ENCODE measurements at places on chromosomes 7 and 10.

DNA sequence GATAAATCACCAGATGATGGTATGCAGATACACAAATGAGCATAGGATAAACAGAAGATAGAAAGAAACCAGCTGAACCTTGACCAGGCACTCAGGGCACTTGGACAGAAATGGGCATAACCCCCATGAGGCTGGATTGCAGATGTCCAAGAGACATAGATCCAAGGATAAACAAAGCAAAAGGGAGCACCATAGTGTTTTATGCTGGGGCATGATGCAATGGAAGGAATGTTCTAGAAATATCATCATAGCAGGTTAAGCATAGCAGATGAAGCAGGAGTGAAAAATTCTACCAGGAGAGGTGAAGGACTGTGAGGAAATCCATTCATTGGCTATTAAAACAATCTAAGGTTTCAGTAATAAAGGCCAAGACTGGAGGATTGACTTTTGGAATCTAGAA is 70.5 kb upstream of the TES start:
- no peak for DNase-seq

GRCh38 chr10:113894581-113894980 is 40.1 kb downstream of the NHLRC2 start:
- no peak for DNase-seq

DNA sequence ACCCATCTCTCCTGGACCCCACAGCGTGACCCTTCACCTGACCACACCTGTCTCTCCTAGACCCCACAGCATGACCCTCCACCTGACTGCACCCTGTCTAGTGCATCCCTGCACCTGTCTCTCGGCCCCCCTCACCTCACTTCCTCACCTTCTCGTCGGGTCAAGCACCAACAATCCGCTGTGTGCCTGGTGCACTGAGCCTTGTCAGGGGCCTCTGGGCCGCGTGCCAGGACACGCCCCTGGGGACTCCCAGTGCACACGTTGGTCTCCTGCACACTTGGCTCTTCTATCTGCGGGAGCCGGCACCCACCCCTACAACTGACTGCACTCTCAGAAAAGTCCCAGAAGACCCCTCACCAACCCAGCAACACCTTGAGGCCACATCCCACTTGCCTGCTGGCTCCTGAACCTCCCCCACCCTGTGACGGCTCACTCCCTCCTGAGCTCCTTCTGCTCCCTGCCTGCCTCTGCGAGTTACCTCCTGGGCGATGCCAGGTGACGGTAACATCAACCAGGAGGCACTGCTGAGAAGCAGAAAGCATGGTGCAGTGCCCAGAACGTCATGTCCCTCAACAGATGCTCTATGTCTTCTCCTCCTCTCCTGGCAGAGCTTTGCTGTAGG is 147.6 kb downstream of the DIP2C start:
- DNase-seq, result no peak

DNA sequence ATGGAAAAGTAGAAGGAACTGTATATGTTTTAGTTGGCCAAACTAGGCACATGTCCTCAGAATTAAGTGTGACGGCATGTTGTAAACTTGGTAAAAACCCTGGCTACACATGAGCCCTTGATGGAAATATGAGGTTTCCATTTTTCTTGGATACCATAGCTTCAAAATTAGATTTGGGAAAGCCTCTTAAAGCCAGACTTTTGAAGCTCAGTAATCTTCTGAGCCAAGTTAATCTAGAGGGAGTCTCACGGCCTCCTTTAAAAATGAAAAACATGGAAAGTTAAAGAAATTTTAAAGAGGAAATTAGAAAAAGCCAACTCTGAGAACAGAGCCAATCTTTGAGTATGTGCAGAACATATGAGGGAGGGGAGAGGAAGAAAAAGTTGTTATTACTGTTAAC is 376.0 kb downstream of the CTNNA3 start:
- no peak for DNase-seq

- no peak for DNase-seq
These were observed 45.2 kb downstream of the WIPF3 start for GRCh38 chr7:29851487-29851886.

- DNase-seq, result no peak
These were observed 13.5 kb downstream of the FOXL3 start for GRCh38 chr7:303425-303824.

DNA sequence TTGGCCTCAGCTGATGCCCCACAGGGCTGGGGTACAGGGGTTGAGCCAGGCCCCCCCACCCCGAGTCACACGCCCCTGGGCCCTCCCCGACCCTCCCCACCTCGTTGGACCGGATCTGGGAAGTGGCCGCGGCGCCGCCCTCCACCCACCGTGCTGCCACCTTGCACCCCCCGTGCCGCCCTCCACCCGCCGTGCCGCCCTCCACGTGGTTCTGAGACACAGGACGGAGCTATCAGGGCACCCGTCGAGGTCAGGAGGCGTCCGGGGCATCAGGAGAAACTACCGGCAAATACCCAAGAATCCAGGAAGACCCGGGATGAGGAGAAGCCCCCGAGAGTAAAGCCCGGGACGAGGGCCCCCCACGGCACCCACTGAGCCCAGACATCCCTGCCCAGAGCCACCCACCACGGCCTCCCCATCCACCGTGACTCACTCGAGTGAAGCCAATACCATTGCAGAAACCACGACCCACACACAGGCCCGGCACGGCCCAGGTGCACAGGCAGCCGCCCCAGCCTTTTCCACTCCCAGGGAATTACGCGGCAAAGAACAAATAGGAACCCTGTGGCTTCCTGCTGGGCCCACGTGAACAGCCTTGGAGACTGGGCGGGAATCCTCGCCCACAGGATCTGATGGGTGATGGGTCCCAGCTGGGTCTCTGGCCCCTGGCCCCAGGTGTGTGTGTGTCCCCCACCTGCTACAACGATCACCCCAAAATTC is 34.0 kb downstream of the ADAP1 start:
- DNase-seq, result no peak

GRCh38 chr10:113713640-113713982 is 33.9 kb downstream of the CASP7 start:
- DNase-seq, result no peak

GRCh38 chr10:31926765-31927564 is 1.7 kb downstream of the ARHGAP12 start:
- no peak for DNase-seq

- DNase-seq, result no peak
These were observed 34.4 kb upstream of the PBLD start for GRCh38 chr10:68367121-68367520.

GRCh38 chr7:151068069-151068773 is 8.8 kb downstream of the SLC4A2 start:
- DNase-seq, result no peak

GRCh38 chr10:43808136-43808535 is 159.5 kb upstream of the ZNF32 start:
- no peak for DNase-seq

- no peak for DNase-seq
These were observed 608.9 kb downstream of the PTPRN2 start for GRCh38 chr7:157978766-157979165.

DNA sequence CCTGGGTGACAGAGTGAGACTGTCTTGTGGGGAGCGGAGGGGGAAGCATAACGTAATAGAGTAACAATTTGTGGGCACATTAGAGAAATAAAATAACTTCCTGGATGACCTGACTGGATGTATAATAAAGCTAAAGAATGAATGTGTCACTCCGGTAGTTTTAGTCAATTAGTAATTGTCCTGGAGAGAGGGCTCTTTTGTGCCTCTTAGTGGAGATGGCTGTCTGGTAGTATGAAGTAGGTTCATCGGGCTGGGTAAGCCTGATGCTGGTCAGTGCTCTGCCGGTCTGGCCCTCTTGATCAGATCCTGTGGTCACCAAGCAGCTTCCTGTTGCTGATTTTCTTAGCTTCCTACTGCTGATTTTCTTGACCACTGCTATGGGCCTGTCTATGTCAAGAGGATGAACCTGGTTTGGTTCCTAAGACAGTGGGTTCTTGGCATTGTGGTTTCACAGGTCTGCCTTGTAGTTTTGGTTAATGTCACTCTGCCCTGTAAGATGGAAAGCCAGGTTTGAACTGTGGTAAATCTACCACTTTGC is 34.1 kb downstream of the ZRANB1 start:
- no peak for DNase-seq

GRCh38 chr7:89926701-89927100 is 227.6 kb upstream of the STEAP1 start:
- DNase-seq, result peak; percentile 30

DNA sequence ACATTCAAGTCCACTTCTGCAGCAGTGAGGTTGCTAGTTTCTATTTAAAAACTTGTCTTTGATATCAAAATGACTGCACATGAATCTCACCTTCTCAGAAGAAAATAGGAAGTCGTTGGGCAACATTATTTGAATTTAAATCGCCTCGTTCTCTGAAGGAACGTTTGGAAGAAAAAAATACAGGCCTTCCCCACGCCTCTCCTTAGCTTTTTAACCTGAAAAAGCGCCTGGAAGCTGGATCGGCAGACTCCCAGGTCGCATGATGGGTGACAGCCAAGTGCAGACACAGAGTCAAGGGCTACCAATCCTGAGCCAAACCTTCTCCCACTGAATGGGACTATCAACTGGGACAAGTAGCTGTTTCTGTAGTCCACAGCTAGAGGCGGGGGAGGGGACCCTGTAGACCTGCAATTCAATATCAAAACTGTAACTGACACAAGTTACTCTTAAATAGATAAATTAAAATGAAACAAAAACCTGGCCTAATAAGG is 2.2 kb downstream of the FAM53B start:
- no peak for DNase-seq

GRCh38 chr7:93006480-93007095 is 111.2 kb downstream of the SAMD9 start:
- no peak for DNase-seq

DNA sequence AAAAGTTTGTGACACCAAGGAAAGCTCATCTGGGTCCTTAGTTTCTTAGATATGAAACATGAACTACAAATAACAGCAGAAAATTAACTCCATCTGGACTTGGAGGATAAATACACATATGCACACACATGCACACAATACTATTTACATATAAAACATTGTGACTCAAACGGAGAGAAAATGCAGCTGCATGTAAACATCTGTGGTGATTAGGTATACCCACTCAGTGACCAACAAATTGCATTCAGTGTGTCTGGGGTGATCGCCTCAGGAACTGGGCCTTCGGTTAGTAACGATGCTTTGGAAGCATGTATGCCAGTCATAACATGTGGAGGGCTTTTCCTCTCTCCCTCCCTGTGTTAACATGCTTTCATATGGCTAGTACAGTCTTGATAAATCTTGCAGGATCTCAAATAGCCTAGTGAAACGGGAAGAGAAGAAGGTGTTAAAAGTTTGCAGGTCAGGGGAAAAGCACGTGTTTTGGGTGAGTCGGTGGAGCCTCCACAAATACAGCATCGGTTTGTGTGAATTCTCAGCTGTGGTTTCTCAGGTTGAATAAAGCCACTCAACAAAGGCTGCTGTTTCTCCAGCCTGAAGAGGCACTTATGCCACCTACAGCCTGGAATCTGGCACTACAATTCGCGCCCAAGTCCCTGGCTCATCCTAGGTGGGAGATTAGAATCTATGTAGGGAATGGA is 8.7 kb upstream of the GLRX3 start:
- DNase-seq, result peak; percentile 68

- no peak for DNase-seq
These were observed 1.7 kb downstream of the CALD1 start for GRCh38 chr7:134781171-134781570.

DNA sequence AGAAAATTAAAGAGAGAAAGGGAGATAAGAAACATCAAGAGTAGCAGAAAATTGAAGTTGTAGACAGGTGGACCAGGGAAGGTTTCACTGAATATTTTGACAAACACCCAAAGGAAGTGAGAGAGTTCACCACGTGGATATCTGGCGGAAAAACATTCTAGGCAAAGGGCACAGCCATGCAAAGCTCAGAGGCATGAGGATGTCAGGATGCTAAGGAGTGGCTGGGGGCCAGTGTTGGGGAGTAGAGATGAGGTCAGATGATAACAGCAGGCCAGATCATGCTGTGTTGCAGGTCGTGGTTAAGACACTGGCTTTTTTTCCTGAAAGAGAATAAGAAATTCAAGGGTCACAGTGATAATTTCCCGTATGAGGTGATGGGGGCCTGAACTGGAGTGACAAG is 181.9 kb downstream of the DGKI start:
- no peak for DNase-seq

- DNase-seq, result no peak
These were observed 308.3 kb upstream of the KAT6B start for GRCh38 chr10:74518061-74518460.

- peak; percentile 39 for DNase-seq
These were observed 9.4 kb downstream of the NUB1 start for GRCh38 chr7:151351027-151351426.

GRCh38 chr10:32189400-32190084 is 133.3 kb upstream of the KIF5B start:
- DNase-seq, result no peak

DNA sequence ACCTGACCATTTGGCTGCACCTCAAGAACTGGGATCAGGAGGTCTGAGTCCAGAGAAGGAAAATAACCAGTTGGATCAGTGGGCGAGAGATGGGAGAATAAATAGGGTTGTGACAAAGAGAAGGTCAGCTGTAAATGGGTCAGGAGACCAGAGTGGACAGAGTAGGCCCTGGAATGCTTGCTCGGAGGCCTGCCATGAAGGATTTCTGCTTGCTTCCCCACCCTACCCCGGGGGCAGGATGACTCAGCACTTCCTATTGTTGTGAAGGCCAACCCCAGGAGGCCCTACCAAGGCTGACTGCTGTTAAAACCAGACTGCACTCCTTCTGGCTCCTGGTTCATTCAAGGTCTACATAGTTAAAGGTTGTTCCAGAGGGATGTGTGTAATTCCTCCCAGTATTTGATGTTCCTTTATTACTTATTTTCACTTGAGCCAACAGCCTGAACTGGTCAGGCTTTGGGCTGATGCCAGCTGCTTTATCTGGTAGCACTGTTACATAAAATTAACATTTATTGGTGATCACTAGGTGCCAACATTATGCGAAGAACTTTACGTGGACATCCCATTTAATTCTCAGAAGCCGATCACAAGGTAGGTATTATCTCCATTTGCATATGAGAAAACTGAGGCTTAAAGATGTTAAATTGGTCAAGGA is 27.3 kb upstream of the IFRD1 start:
- DNase-seq, result no peak

DNA sequence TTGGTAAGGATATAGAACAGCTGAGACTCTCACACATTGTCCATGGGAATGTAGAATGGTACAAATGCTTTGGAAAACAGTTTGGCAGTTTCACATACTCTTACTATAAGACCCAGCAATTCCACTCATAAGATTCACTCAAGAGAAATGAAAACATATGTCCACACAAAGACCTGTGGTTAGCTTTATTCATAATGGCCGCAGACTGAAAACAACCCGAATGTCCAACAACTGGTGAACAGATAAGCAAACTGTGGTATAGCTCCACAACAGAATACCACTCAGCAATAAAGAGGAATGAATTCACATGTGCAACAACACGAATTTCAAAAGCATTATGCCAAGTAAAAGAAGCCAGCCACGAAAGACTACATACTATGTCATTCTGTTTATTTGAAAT is 33.5 kb upstream of the CUL1 start:
- no peak for DNase-seq

All from WERI-Rb-1 (cell line).